ENCODE measurements at places on chromosomes 5 and 9.

- DNase-seq, result no peak
Measured at GRCh38 chr5:174531782-174532191, 192.6 kb upstream of the MSX2 start.

DNA sequence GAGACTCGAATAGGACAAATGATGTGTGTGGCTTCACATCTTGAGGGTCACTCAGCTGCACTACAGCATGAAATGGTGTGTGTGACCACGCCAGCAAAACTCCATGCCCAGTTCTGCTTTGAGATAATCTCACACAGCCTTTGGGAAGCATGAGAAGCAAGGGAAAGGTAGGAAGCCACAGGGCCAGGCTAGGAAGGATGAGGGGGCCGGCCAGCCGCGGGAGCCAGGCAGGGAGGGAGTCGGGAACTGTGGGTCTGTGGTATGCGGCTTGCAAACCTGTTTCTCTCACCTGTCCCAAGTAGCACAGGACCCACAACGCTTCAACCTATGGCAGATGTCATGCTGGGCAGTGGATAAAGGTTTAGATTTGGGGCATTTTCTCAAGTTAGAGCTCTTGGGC is 142.0 kb downstream of the HSPA4 start:
- DNase-seq, result no peak

GRCh38 chr5:153896701-153897100 is 142.0 kb downstream of the FAM114A2 start:
- no peak for DNase-seq

DNA sequence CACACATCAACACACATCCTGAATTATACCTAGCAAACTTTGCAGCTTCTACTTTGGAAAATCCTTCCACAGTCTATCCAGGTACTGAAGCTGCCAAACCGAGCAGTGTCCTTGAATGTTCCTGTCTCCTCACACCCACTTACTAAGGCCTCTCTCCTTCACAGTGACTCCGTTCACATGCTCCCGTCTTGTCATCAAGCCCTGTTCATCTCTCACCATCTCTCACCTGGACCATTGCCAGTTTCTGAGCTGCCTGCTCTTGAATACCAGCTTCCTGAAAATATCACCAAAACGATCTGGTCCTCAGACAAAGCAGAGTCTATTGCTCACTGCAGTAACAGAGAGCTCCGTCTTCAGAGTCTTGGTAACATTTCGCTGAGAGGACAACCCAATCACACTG is 57.4 kb downstream of the GCNT1 start:
- DNase-seq, result no peak

GRCh38 chr5:95130941-95131340 is 154.0 kb downstream of the MCTP1 start:
- no peak for DNase-seq

DNA sequence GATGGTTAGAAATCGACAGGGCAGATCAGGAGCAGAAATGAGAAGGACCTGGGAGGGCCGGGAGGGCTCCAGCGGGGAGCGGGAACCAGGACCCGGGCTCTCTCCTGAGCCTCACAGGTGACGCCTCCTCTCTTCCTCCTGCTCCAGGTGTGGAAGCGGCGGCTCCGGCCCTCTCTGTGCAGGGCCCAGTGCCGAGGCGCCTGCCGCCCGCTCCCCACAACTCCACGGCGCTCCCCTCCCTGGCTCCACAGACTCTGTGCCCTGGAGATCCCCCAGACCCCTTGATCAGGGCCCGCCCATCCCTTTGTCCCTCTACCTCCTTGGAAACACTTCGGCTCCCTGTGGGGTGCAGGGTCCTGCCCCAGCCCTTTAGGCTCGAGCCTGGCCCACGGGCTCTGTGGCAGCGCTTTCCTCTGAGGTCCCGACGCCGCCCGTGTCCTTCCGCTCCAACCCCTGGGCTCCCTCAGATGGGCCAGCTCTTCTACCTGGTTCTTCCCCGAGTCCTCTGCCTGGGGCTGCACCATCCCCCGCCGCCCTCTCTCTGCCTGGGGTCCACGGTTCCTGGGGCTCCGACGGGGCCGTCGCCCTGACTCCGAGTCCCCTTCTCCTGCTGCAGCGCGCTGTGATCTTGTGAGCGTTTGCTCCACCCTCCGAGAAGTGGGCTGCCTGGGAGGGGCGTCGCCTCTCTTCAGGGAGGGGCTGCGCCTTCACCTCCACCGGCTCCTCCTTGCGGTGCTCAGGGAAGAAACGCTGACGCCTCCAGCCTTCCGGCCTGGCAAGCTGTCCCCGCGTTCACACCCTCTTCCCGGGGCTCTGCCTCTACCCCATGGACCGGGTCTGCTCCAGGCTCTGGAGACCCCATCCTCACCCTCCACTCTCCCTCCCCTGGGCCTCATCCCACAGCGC is 22.4 kb upstream of the SLC6A3 start:
- DNase-seq, result no peak

- no peak for DNase-seq
Measured at GRCh38 chr5:76938177-76938576, 14.7 kb upstream of the CRHBP start.

DNA sequence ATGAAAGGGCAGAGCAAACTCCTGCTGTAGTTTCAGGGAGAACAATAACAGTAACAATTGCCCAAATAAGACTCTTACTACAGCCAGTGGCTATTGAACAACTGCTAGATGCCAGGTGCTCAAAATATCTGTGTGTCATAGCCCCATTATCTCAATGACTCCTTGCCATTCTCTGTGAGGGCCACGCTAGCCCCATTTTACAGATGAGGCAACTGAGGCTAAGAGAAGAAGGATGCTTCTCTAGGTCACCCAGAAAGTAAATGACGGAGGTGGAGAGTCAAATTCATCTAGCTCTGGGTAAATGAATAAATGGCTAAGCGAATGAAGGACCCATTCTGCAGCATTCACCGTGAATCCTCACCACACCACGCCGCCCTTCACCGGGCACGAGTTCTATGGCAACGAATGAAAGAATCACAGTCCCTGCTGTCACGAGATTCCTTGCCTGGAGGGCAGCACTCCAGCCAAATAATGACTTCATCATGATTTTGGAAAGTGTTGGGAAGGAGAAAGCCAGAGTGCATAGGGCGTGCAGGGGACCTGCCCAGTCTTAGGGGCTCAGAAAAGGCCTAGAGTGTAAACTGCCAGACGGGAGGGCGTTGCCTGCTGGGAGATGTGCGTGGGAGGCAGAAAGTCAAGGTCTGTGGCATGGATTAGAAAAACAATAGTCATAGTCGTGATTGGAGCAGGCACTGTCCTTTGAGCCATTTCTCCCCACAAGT is 147.2 kb downstream of the C9orf50 start:
- DNase-seq, result no peak

- no peak for DNase-seq
Measured at GRCh38 chr5:127567026-127567768, 49.8 kb downstream of the PRRC1 start.

- no peak for DNase-seq
Measured at GRCh38 chr5:73818357-73818756, 192.4 kb downstream of the ARHGEF28 start.

DNA sequence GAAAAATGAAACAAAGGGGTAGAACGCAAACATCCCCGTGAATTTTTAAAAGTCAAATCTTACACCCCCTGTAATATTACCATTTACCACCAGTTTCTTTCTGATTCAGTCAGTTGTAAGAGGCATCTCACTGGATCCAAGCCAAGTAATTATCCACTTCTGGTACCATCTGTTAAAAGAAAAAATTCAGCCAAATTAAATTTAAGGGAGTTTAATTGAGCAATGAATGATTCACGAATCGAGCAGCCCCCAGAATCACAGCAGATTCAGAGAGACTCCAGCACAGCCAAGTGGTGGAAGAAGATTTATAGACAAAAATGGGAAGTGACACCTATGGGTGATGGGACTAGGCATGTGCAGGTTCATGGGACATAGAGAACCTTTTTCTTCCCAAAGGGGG is 29.9 kb upstream of the MTMR12 start:
- DNase-seq, result no peak

DNA sequence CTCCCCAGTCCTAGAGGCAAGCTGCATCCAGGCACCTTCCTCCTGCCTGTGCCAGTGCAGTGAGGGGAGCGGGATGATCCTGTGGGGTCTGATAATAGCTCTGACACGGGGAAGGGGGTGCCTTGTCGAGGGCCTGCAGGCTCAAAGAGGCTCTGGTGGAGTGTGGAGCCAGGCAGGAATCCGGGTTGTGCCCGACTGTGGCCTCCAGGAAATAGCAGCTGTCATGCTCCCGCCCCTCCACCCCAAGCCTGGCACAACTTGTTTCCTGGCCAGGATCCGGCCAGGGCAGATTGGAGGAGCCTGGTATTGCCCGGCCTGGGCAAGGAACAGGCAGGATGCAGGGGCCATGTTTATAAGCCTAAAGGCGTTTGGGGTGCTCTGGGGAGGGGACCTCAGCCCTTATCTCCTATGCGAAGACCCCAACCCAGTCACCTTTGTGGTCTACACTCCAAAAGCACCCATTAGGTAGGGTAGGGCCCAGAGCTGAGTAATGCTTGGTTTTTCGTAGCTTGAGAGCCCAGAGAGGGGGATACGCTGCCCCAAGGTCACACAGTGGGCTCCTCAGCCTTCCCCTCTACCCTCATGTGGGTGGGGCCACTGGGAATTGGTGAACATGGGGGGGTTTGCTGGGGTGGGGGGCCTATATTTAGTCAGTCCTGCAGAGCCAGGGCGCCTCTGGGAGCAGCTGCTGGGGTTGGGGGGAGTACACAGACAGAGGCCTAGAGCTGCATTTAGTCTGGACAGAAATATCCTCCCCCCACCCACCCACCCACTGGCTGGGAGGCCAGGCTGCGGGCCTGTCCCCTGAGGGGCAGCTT is 12.2 kb downstream of the CXXC5 start:
- no peak for DNase-seq

GRCh38 chr5:144230806-144231205 is 60.1 kb downstream of the KCTD16 start:
- no peak for DNase-seq

All from activated CD8-positive, alpha-beta memory T cell treated with anti-CD3 and anti-CD28 coated beads for 1 hour (primary cell).